MV-4-11 (cell line): ENCODE measurements at places on chromosomes 6 and 20.

- DNase-seq = no peak
These were observed 5.5 kb downstream of the VEGFA start for GRCh38 chr6:43775535-43775885.

GRCh38 chr6:143867236-143867635 is 3.0 kb downstream of the ZC2HC1B start:
- no peak for DNase-seq

DNA sequence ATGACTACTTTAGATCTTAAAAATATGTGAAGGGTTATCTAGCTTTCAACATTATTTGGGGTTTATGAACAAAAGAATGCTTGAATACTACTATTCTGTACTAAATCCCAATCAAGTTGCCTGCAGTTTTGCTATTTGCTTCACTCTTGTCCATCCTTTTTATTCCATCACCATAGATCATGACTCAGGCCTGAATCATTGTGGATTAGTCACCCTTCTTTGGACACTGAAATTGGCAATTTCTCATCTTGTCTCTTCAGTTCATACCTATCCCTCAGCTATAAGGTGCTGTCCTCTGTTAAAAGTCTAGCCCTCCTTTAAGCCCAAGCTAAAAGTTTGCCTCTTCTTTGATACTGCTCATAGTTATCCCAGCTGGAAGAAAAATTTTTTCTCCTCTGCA is 199.1 kb downstream of the CENPW start:
- DNase-seq = no peak

GRCh38 chr6:131946404-131946991 is 4.7 kb downstream of the CCN2 start:
- no peak for DNase-seq

DNA sequence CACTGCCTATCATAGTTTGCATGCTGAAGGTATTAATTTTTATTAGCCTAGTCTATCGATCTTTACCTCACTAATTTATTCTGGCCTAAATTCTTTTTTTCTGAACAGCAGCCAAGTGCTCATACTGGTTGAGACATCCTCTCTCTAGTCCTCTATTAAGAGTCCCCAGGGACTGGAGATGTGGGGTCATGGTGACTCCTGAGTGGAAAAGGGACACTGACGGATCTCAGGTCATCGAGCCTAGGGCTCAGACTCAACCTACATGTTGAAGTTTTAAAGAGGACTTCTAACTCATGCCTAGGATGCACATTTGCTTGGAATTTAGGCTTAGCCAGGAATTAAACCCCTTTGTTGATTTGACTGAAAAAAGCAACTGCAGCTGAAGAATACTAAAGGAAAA is 378.1 kb downstream of the BTBD9 start:
- DNase-seq = no peak

GRCh38 chr6:4905826-4906225 is 98.0 kb downstream of the RPP40 start:
- DNase-seq = peak; percentile 73

DNA sequence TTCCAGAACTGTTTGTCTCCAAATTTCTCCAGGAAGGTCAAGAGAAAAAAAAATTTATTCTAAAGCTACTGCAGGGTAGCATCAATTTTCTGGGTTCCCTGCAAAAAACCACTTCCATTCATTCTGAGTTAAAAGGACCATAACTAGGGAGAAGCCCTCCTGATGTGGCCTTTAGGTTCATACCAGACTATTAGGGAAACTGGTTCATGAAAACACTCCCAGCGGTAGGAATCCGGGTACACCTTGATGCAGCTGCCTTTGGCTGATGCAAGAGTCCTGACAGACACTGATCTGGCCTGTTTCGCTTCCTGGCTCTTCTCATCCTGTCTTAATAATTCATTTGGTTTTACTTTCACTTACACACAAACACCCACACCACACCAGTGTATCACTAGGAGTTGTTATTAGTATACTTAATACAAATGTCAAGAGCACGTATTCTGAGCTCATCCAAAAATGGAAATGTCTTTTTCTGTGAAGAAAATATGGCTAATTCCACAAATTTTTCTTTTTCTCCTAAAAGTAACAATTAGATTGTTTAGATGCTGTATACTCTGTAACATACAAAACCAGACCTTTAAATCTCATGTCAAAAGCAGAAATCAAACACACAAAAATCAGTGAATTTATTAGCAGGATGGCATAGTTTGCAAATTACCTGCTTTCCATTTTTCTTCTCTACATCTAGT is 38.4 kb upstream of the ARHGAP18 start:
- peak; percentile 75 for DNase-seq

DNA sequence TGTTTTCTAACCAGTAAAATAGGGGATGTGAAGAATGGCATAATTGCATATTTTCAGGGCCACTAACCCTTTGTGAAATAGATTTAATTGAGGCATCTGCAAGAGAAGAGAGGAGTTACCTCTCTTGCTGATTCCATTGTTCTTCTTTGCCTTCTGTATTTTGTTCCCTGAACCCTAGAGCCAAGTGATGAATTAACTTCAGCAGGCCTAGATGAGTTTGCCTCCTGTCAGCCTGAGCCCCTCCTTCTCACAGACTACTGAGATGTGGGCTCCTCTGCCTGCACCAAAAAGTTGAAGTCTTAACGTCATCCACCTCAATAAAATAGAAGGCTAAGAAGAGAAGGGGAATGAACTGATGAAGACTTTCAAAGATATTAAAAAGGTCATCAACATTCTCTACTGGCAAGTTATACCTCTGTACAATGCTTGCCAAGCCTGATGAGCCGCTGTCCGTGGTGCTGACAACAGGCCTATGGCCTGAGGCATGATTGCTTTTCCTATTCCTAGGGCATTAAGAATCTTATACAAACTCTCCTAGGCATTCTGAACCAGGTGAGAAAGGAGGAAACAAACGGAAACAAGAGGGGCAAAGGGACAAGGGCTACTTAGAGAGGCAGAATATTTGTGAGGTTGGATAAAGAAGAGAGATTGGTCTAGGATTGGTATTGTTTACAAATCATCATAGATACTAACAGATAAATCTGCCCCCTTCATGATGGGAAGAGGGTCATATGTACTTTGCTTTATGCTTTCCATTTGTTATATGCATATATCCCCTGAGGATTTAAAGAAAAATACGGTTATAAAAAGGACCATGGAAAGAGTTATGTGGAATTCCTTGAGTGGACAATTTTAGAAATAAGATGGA is 46.8 kb downstream of the CD24 start:
- peak; percentile 18 for DNase-seq

- peak; percentile 11 for DNase-seq
These were observed 174.0 kb downstream of the BCKDHB start for GRCh38 chr6:80280262-80281010.

DNA sequence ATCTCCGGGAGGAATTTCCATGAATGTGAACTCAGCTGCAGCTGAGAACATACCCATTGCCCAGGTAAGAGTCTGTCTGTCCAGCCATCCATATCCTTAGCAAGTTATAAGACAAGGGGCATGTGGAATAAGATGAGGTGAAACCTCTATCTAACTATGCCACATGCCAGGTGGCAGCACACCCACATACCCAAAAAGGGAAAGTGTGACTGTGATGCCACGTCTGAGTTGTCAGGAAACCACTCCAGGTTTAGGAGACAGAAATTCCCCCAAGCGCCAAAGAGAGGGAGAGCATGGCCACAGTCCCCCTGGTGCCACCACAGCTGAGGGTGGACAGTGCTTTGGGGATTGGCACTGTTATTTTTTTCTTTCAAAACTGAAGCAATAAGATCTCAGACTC is 36.7 kb downstream of the SYNDIG1 start:
- no peak for DNase-seq

GRCh38 chr20:57622579-57623381 is 2.6 kb upstream of the ZBP1 start:
- DNase-seq = peak; percentile 11

GRCh38 chr6:130409418-130410100 is 43.7 kb downstream of the TMEM200A start:
- DNase-seq = no peak

GRCh38 chr6:32932132-32932868 is 8.5 kb downstream of the HLA-DMB start:
- DNase-seq = no peak

DNA sequence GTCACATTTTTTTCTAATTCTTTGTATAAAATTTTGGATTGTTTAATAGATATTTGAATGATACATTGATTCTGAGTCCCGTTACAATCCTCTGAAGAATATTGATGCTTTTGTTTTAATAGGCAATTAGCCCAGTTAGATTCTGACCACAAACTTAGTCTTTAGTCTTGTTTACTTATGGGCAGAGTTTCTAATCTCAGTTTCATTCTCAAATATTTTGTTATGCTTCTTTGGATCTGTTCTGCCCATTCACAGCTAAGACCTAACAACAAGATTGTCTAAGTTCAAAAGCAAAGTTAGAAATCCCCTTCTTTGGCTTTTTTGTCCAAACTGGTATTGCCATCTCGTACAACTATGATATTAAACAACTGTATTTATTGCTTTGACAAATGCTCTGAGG is 58.0 kb downstream of the TBXT start:
- no peak for DNase-seq

- no peak for DNase-seq
These were observed 48.9 kb upstream of the BHLHE23 start for GRCh38 chr20:63055575-63056235.

GRCh38 chr6:157099912-157100593 is 223.3 kb downstream of the TMEM242 start:
- peak; percentile 22 for DNase-seq

- DNase-seq = no peak
These were observed 333.0 kb downstream of the CD83 start for GRCh38 chr6:14450578-14450977.

GRCh38 chr6:167497428-167498056 is 172.7 kb downstream of the TTLL2 start:
- DNase-seq = peak; percentile 36

DNA sequence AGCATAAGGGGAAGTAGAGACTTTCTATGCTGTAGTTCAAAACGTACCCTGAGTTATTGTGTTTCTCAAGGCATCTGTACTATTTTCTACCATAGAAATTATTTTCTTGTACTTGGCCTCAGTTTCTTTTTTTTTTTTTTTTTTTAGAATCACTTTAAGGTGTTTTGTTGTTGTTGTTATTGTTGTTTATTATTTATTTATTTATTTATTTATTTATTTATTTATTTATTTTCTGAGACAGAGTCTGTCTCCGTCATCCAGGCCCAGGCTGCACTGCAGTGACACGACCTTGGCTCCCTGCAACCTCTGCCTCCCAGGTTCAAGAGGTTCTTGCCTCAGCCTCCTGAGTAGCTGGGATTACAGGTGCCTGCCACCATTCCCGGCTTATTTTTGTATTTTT is 179.1 kb downstream of the GRIK2 start:
- no peak for DNase-seq

- no peak for DNase-seq
These were observed 323.4 kb downstream of the TAF4 start for GRCh38 chr20:61742097-61742825.

DNA sequence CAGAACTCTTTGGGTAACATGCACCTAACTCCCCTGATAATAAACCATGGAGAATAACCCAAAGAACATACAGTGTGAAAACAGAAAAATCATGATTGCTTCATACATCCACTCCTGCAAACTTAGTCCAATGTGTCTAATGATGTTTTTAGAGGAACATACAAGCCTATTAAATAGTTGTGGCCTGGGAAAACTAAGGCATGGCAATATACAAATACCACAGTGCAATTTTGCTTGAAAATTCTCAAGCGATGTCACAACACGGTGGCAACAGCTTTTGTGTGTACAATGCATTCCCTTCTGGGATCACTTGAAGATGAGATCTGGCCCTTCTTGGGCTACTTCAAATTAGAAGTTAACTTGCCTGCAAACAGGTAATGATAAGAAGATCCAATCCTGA is 16.7 kb downstream of the MAP3K5 start:
- DNase-seq = peak; percentile 21

DNA sequence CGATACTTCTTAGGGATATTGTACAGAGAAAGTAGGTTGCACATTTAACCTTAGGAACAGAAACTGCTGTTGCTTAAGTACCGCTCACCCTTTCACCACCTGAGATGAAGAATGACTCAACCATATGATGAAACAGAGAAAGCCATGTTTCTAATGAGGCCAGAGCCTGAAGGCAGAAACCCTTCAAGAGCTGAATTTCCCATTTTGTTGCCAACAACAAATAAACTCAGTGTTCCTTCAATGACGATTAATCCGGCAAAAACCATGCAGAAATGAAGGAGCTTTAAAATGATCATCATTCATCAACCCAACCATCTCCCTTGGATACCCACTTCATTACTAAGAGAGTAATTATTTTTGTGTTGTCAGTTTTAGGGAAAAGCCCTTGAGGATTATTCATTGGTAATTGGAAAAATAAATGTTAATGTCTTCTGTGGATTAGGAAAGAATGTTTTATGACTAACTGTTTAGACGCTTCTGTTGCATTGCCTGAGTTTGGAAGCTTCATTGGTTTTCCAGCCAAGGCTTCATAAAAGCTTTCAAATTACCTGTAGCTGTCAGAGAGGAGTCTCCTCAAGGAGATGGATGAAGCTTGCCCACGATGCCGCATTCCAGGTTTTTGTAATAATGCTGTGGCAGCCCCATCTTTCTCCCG is 112.1 kb upstream of the IYD start:
- peak; percentile 88 for DNase-seq

GRCh38 chr20:36773107-36773596 is 411 bp downstream of the DSN1 start:
- no peak for DNase-seq

GRCh38 chr20:22529150-22530019 is 55.0 kb downstream of the FOXA2 start:
- no peak for DNase-seq

GRCh38 chr20:2005831-2006426 is 12.1 kb upstream of the PDYN start:
- peak; percentile 50 for DNase-seq

DNA sequence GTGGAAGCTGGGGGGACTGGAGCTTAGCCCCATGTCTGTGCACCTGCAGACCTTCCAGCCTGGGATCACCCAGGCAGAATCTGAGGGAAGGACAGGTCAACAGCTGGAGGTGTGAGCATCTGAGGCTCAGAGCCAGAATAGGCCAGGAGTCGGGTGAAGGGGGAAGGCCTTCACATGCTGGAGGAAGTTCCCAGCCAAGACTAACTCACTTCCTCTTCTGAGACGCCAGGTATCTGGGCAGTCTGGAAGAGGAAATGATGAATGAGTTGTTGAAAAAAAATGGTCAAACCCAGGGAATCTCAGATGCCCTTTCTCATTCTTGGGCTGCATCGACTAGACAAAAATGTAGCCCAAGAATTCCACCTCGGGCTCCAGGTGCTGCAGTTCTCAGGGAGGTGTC is 73.6 kb upstream of the TIAM2 start:
- DNase-seq = peak; percentile 64

- no peak for DNase-seq
These were observed 2.8 kb upstream of the NUP153 start for GRCh38 chr6:17709476-17709875.

- DNase-seq = no peak
These were observed 51.2 kb upstream of the SLC22A1 start for GRCh38 chr6:160070427-160070826.
